ENCODE measurements at places on chromosomes 3 and 15.

- peak; percentile 92 for DNase-seq
These were observed 148.6 kb downstream of the MEIS2 start for GRCh38 chr15:36951731-36952247.

GRCh38 chr15:23606226-23606625, 40.8 kb downstream of the MKRN3 start:
- no peak for DNase-seq

GRCh38 chr15:43144512-43144911, 11.1 kb downstream of the TMEM62 start:
- no peak for DNase-seq

DNA sequence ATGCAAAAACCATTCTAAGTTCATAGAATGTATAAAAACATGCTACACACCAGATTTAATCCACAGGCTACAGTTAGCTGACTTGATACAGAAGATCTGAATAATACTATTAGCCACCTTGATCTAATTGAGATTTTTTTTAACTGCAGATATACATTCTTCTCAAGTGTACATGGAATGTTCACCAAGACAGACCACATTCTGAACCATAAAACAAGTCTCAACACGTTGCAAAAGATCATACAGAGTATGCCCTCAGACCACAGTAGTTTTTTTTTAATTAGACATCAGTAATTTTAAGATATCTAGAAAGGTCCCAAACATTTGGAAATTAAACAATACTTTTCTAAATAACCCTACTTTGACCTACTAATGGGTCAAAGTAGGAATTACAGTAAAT, 83.3 kb downstream of the FGF7 start:
- DNase-seq, result no peak

- DNase-seq, result no peak
These were observed 140.9 kb upstream of the GRM7 start for GRCh38 chr3:6719999-6720398.

- no peak for DNase-seq
These were observed 202.5 kb downstream of the TUSC7 start for GRCh38 chr3:116912116-116912515.

All from fibroblast of skin of left quadriceps (primary cell).